Ammon's horn (tissue), 1 donor: ENCODE measurements at places on chromosomes 6 and 20.

DNA sequence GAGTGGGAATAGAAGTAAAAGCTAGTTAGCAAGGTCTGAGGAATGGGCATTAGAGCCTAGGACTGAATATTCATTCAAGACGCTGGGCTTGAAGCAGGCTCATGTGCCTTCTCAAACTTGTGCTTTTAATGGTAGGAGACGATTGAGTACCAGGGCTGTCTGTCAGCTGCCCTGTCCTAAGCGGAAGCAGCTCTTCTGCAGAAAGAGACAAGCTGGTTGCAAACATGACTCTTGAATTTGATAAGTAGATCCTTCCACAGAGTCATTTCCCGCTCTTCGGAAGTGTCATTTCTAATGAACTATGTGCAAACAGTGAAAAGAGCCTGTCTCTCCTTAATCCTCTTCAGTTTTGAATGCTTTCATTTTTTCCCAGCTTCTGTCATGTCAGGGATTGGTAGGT, 176.4 kb downstream of the TFAP2B start:
- DNase-seq, result no peak

DNA sequence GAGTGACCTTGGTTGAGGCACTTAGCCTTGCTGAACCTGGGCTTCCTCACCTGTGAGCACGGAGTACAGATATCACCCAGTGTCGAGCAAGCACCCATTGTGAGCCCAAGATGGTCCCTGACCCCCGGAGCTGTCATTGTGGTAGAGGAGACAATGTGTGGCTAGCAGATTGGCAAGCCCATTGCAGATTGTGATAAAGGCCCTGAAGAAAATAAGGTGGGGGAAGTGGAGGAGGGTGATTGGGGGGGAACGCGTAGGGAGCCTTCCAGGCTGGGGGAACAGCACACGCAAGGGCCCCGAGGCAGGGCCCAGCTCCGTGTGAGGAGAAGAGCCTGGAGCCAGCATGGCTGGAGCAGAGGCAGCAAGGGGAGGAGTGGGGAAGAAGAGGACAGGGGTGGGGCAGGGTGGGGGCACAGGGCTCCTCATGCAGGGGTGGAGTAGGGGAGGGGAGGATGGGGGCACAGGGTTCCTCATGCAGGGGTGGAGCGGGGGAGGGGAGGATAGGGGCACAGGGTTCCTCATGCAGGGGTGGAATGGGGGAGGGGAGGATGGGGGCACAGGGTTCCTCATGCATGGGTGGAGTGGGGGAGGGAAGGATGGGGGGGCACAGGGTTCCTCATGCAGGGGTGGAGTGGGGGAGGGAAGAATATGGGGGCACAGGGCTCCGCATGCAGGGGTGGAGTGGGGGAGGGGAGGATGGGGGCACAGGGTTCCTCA, 7.0 kb downstream of the CEBPB start:
- no peak for DNase-seq

DNA sequence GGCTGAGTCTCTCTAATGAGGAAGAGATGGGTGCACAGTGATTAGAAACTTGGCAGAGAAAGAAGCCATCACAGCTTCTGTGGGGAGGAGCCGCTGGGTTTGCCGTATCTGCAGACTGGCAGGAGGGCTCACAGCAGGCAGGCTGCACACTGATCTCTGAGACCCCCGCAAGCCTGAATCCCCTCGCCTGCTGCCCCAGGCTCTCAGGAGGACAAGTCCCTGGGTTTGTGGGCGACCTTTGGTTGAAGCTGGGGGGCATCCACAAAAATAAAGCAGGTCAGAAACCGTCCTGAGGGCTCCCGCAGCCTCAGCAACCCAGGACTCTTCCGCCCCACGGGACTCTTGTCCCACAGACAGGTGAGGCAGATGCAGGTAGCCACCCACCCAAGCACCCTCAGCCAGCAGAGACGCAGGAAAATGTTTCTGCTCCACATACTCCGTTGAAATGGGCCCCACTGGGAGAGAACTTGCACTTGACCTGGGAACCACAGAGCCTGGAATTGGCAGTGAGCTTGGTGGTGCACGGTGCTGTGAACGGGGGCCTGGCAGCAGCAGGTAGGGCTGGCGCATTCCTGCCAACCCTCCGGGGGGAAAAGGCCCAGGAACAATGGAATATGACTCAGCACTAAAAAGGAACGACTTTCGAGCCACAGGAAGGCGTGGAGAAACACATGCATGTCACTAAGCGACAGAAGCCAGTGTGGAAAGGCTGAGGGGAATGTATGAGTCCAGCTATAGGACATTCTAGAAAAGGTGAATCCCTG, 89.9 kb downstream of the YTHDF1 start:
- no peak for DNase-seq

GRCh38 chr6:24010133-24010532, 115.9 kb upstream of the NRSN1 start:
- no peak for DNase-seq

DNA sequence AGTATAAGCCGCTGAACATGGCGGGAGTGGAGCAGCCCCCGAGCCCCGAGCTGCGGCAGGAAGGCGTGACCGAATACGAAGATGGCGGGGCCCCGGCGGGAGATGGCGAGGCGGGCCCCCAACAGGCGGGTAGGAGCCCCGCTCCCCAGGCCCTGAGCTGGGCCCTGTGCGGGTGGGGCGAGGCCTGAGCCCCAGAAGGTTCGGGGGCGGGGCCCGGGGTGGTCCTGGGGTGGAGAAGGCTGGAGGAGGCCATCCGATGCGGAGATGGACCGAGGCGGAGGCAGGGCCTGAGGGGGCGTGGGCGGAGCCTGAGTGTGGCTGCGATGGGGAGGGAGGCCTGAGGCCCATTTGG, 7.1 kb downstream of the L3MBTL1 start:
- peak; percentile 29 for DNase-seq

- peak; percentile 22 for DNase-seq
These were observed 48.1 kb upstream of the SLC17A4 start for GRCh38 chr6:25706314-25707014.

DNA sequence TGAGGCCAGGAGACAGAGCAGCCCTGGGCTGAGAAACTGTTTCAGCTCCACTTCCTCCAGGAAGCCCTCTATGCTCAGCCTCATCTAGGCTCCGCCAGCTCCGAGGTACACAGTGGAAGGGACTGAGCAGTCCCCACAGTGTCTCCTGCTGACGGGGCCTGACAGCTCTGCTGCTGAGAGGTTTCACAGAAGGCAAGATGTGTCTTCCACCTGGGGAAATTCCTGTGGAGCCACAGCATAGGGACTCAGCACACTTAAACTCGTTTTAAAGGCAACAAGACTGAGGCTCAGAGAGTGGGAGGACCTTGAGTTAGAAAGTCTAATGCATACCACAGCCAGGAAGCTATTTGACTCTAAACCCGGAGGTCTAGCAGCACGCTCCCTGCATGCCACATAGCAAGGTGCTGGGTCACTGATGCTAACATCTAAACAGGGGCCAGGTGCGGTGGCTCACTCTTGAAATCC, 6.8 kb downstream of the ADA start:
- no peak for DNase-seq

DNA sequence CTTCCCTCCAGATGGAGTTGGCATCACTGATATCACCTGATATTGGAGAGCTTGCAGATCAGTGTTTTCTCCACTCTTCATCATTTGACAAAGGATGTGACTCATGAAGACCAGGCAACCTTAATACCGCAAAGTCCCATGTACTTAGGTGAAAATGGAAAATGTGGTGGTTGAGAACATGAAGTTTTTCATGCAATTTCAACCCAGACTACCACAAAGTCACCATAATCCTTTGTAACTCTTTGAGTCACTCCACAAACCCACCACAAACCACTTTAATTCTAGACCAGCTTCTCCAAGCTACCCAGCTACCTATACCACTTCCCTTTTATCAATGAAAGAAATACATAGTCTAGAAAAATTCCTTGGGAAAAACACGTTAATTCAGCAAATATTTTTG, 7.1 kb downstream of the NHLRC1 start:
- DNase-seq, result no peak

GRCh38 chr6:150695652-150696051, 96.0 kb downstream of the PLEKHG1 start:
- DNase-seq, result no peak

DNA sequence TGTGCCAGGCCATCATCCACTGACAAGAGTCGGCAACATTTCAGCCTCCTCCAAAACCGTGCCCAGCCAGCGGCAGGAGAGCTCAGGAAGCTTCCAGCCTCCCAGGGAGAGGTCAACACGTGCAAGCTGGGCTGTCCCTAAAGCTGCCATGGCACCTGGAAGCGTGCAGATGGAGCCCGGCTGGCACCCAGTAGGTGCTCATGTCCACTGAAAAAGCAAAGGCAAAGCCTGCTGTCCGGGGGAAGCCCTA, 14.4 kb upstream of the TLDC2 start:
- DNase-seq, result no peak

GRCh38 chr6:116127771-116128493, 2.0 kb upstream of the COL10A1 start:
- DNase-seq, result no peak

- DNase-seq, result no peak
These were observed 73.5 kb downstream of the DOK5 start for GRCh38 chr20:54548849-54549248.

- no peak for DNase-seq
These were observed 21.1 kb upstream of the AIG1 start for GRCh38 chr6:143039548-143039947.

GRCh38 chr6:169070506-169071176, 183.0 kb downstream of the THBS2 start:
- no peak for DNase-seq
